NK-92 treated with Interleukin-12 subunit alpha and Interleukin-12 subunit beta, amount 100 ng/mL, for 24 hours (cell line): ENCODE measurements at places on chromosomes 6 and 20.

GRCh38 chr20:19453410-19453809 is 241.0 kb downstream of the SLC24A3 start:
- no peak for DNase-seq

DNA sequence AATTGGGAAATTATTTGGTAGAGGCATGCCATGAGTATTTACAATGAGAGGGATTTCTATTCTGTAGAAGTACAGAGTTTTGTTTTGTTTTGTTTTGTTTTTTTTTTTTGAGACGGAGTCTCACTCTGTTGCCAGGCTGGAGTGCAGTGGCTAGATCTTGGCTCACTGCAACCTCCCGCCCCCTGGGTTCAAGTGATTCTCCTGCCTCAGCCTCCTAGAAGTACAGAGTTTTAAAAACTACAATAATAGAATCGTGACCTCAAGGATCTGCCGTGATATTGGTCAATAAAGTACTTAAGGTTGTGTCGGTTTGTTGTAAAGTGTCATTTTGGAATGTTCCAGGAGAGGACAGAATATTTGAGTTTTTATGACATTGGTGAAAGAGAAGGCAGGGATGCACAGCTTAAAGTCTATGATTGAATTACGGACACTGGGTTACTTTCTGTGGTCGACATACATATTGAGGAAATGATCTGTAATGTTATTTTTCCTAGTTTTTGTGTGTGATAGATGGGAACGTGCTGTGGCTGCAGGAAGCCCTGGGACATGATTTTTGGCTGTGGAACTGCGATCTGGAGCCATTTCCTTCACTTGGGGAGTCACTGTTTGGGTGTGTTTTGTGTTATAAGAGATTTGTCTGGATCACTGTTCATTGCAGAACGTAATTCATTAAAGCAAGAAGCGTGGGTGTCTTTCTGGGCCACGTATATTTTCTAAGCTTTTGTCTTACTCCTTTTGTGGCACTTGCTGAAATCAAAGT is 59.6 kb downstream of the TIAM2 start:
- no peak for DNase-seq

DNA sequence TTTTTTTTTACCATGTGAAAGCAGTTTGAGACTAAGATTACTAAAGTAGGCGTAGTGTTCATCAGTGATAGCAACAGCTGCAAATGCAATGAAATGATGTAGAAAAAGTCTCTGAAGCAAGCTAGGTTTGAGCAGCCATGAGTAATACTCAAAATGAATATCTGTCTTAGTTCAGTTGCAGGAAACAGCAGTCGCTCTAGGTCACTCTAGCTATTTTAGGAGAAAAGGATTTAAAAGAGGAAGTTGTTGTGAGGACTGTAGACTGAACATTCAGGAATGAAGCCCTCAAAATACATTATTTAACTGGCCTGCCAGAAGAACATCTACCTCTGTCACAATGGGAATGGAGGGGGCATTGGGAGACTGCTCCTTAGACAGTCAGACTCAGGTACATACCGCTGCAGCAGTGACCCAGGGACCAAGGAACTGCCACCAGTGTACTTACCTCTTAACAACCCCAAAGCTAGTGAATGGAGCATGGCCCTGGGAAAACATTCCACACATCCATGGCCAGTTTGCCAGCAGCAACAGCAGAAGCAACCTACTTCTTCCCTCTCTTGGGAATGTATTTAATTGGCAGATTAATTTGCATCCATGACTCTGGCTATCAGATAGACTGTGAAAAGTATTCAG is 243.0 kb upstream of the KHDRBS2 start:
- DNase-seq, result no peak

DNA sequence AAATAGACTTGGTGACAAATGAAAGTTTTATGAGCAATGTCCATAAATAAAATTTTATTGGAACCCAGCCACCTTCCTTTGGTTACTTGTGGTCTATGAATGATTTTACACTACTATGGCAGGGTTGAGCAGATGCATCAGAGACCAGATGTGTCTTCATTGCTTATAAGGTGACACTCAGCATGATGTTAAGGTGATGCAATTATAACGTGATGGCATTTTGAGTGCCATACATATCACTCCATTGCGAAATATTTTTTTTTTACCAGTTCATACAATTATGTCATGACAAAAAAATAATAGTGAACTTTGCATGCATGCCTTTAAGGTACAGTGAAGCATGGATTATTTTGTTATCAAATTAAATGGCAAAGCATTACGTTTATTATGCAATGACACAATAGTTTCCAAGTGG is 96.0 kb downstream of the ADTRP start:
- no peak for DNase-seq

- no peak for DNase-seq
Observed at GRCh38 chr6:167703781-167704180, 122.9 kb upstream of the AFDN start.

DNA sequence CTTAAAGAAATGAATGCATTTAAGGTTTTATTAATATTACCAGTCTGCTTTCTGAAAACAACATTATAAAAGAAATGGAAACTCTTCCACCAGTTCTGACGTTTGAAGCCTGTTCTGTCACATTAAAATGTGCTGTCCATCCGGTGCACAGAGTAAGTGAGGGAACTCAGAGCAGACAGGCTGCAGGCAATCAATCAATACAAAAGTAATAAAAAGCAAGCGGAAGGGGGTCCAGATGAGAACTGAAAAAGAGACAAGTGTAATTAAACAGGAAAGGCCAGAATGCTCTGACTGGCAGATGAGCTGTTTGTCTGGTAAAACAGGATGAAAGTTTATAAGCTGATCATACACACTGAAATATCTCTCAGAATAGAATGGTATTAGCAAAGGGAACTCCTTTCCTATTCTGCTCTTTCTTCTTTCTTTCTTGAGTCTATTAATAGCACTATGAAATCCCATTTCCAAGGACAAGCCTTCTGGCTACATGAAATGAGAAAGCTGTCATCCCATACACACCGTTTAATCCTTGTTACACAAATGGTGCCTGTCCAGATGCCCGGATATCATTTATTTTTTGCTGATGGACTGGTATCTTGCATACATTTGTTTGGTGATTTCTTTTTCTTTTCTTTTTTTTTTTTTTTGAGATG is 94.3 kb downstream of the RAMACL start:
- DNase-seq, result no peak
